ENCODE measurements at places on chromosomes 11 and 22.

DNA sequence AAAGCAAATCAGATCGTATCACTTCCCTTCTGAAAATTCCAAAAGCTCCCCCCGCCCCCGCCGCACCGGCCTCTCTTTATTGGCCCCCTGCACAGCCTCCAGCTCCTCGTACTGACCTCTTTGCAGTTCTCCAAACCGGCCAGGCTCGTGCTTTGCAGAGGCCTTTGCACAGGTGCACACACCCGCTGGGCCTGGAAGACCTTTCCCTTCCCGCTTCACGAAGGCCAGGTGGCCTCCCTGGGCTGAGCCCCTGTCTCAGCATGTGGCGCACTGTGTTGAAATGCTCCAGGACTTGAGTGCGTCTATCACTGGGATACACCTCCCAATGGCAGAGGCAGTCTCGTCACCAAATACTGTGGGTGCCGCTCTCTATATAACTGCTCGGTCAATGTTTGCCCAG lies 13.2 kb upstream of the ADA2 start:
- DNase-seq: no peak

DNA sequence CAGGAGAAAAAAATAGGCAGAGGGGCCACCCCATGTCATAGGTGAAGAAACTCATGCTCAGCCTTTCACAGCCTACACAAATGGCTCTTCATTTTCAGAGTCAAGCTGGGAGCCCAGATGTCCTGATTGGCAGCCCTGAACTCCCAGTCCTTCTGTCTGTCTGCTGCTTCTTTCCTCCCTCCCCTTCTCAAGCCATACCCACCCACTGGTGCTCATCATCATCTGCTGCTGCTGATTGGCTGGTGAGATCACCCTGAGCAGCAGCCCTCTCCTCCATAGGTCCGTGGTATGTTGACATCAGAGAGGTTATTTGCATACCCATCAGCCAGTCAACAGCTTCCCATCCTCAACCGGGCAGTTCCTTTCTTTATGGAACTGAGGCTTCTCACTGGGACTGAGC lies 46.1 kb upstream of the PRDM11 start:
- no peak for DNase-seq

- no peak for DNase-seq
Observed at GRCh38 chr22:20137671-20138416, 6.2 kb downstream of the ZDHHC8 start.

DNA sequence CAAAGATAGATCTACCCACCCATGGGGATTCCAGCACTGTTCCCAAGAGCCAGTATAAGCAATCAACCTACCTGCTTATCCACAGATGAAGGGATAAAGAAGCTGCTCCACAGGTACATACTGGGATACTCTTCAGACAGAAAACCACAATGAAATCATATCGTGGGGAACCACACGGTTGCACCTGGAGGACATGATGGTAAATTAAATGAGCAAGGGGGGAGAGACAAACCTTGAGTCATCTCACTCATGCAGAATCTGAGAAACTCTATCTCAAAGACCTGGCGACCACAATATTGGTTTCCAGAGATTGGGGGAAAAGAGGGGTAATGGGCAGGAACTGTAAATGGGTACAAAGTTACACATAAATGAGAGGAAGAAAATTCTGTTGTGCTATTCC lies 14.5 kb downstream of the RGL4 start:
- no peak for DNase-seq

- DNase-seq: no peak
Observed at GRCh38 chr22:44335903-44336803, 23.4 kb upstream of the SHISAL1 start.

All from stomach (tissue), 19 donors.